Hypothalamus (tissue), 51 donors: ENCODE measurements at places on chromosomes 6 and 20.
A peak's percentile ranks its signal among the peaks of the same experiment; 100 is the strongest.

DNA sequence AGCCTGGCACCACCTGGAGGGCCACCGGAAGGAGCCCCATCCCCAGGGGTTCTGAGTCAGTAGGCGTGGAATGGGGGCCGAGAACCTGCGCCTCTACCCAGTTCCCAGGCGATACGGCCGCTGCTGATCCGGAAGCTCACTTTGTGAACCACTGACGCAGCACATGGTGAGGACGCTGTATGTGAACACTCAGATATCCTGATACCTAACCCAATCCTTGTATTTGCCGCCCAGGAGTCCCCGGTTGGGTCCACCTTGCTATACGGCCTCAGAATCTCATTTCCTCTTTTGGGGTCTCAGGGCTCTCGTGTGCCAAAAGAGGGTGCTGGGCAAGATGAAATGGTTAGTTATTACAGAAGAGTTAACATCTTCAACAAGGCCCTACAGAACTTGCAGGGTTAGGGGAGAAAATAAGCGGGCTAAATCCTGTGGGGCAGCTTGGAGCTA is 604 bp upstream of the RAB5IF start:
- no peak for DNase-seq

DNA sequence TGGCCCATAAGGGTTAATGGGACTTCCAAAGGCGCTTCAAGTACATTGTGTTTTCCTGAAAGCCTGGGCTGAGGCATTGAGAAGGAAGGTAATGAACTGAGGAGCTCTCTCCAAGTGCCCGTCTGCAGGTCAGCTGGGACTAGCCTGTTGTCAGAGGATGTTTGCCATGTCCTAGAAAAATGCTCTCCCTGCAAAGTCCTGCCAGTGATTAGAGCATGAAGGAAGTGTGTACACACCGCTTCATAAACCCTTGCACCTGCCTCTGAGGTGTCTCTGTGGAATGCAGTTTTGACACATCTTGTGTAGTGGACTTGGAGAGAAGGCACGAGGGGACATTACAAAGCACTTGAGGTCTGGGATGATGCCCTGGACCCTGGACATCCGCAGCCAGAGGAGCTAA is 506.7 kb downstream of the KIF16B start:
- no peak for DNase-seq

- DNase-seq, result peak; percentile 96
Observed at GRCh38 chr6:32175711-32176475, at the start of gene AGPAT1. Gene AGPAT1, minus strand, starts transcription at chr6:32176084. Its CDS starts 4,588 bp downstream, at chr6:32171496.

GRCh38 chr20:53370345-53370961 is 223.2 kb downstream of the ZNF217 start:
- DNase-seq, result no peak

GRCh38 chr6:119076173-119076572 is 2.3 kb downstream of the FAM184A start:
- DNase-seq, result no peak

DNA sequence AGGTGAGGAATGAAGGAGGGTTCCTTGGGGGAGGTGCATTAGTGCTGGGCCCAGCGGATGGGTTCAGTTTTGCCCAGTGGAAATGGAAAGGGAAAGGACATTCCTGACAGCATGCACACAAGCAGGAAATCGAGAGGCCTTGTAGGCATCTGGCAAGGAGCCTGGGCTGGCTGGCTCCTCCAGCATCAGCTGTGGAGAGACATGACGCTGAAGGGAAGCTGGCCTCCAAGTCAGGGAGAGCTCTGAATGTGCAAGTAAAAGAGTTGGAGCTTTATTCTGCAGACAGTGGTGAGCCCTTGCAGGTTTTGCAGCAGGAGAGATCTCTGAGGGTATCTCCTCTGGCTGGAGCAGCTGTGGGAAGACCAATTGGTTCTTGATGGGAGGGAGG is 154.3 kb downstream of the MRPL14 start:
- no peak for DNase-seq

DNA sequence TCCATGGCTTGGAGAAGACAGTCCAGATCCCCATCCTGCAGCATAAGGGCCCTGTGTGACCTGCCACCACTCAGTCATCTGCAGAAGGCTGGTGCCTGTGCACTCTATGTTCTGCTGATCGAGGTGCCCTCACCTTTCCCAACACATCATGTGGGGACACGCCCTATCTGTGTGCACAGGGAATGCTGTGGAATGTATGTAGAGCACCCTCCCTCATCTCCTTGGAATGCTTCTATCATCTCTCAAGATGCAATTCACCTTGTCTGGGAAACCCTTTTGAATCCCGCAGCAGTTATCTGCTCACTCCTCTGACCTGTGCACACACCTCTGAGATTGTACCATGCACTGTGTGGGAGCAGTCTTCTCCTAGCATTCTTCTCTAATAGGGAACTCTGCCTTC is 207.2 kb upstream of the SSTR4 start:
- no peak for DNase-seq

- no peak for DNase-seq
Observed at GRCh38 chr20:44496976-44497375, 21.3 kb downstream of the TTPAL start.

DNA sequence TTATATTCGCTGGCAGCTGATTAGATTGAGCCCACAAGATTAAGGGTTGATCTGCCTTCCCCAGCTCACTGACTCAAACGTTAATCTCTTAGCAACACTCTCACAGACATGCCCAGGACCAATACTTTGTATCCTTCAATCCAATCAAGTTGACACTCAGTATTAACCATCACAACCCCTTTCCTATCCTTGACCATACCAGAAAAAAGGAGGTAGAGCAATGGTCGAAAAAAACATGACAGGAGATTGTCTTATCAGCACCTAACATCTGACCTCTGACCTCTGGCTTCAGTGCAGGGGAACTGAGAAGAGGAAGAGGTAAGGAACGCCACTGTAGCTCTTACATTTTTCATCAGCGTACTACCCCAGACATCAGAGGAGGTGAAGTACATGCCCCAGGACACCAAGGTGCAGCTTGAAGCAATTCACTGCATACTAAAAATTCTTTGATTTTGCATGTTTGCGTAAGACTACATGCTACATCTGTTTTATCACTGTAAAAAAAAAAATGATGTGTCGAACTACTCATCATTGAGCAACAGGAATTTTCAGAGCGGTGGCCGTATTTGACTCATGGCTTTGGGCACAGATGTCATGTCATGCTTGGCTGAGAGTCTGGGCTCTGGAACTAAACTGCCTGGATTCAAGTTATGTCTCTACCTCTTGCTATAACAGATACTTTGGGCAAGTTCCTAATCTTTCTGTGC is 188.0 kb upstream of the TAB2 start:
- no peak for DNase-seq

GRCh38 chr6:128252341-128253176 is 267.8 kb downstream of the PTPRK start:
- DNase-seq, result no peak

- DNase-seq, result no peak
Observed at GRCh38 chr6:147164761-147165160, 39.5 kb upstream of the STXBP5 start.

DNA sequence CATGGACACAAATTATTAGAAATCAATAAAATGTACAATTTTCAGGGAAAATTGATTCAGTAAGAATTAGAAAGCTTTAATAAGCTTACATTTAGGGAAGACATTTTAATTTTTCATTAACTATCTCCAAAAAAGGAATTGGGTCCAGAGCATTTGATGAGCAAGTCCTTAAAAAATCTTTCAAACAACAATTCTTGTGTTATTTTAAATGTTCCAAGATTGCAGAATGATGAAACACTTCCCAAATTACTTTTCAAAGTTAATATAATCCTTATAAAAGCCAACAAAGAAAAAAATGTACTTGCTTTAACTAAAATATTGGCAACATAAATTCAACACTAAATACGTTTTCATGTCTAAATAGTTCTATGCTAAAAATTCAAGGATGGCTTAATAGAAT is 102.0 kb downstream of the ADAT2 start:
- DNase-seq, result no peak

GRCh38 chr6:139536751-139537617 is 162.5 kb upstream of the CITED2 start:
- no peak for DNase-seq

- DNase-seq, result no peak
Observed at GRCh38 chr6:123854201-123854600, 50.5 kb downstream of the NKAIN2 start.

GRCh38 chr6:113317891-113318574 is 539.1 kb upstream of the MARCKS start:
- DNase-seq, result no peak
